Mesothelial cell of epicardium (in vitro differentiated cells): ENCODE measurements at places on chromosomes 1 and 21.

GRCh38 chr1:5570931-5571330, 421.3 kb downstream of the NPHP4 start:
- H3K36me3 ChIP-seq, result no peaks in the 10 kb centered on the region
- no peak overlapping the region for H3K27ac ChIP-seq
- H3K27me3 ChIP-seq, result peaks cover 14% of the 10 kb centered on the region
- no peak for DNase-seq
- no peak overlapping the region for H3K4me3 ChIP-seq

DNA sequence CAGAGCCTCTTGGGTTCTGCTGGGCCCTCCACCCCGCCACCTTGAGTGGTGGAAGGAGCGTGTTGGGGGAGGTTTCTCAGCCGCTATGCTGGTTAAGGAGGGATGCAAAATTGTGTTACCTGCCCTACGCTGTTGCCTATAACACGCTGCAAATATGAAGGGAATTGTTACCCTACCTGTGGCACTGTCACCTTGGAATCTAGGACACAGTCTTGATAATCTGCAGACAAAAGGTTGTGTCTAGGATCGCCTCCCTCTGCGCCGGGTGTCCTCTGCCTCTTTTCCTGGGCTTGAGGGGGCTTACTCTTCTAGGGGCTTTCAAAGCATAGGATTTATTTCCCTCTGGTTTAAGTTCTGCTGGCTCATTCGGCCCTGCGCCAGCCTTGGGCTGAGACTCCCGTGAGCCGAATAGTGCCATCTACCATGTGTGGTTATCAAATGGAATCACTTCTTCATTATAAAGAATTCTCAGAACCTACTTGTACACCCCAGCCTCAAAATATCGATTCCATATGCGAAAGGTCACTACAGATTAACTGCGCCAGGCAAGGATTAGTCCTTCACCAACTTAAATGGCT, 697 bp downstream of the SLC22A15 start:
- no peaks in the 10 kb centered on the region for H3K27me3 ChIP-seq
- no peaks in the 10 kb centered on the region for H3K36me3 ChIP-seq
- H3K4me3 ChIP-seq, result peak overlapping the region; percentile 74
- H3K27ac ChIP-seq, result peak overlapping the region; percentile 63
- DNase-seq, result no peak

- DNase-seq, result no peak
- peaks cover 45% of the 10 kb centered on the region for H3K4me1 ChIP-seq
- peak overlapping the region; percentile 99 for H3K27ac ChIP-seq
- peaks cover 10% of the 10 kb centered on the region for H3K36me3 ChIP-seq
- H3K4me3 ChIP-seq, result peak overlapping the region; percentile 63
- no peaks in the 10 kb centered on the region for H3K27me3 ChIP-seq
Observed at GRCh38 chr1:44808938-44809917, 905 bp downstream of the BTBD19 start.

GRCh38 chr1:169970114-169970513, 76.4 kb upstream of the SCYL3 start:
- H3K4me3 ChIP-seq, result no peak overlapping the region
- DNase-seq, result no peak
- peaks cover 13% of the 10 kb centered on the region for H3K4me1 ChIP-seq
- peaks cover 10% of the 10 kb centered on the region for H3K36me3 ChIP-seq
- no peaks in the 10 kb centered on the region for H3K27me3 ChIP-seq

DNA sequence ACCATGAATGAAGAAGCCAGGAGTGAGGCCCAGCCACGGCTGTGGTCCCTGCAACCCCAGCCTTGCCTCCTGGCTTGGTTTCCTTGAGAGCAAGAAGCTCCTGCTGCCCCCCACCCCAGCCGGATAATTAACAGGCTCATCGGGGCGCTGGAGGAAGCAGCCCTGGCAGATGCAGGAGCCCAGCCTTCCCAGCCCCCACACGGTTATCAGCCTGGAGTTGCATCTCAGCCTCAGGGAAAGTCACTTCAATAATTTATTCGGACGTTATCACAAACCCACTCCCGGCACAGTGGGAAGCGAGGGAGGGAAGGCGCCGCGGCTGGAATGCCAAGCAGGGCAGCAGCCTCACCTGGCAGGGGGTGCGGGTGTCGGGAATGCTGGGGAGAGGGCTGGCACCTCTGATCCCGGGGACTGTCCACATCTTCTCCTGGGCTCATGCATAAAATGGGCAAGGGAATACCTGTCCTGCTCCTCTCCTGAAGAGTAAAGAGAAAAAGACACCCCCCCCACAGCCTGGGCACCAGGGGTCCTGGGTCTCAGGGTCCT, 43.3 kb upstream of the LRP8 start:
- H3K36me3 ChIP-seq, result no peaks in the 10 kb centered on the region
- peaks cover 27% of the 10 kb centered on the region for H3K4me1 ChIP-seq
- no peak overlapping the region for H3K27ac ChIP-seq
- no peak overlapping the region for H3K4me3 ChIP-seq
- peak; percentile 20 for DNase-seq

DNA sequence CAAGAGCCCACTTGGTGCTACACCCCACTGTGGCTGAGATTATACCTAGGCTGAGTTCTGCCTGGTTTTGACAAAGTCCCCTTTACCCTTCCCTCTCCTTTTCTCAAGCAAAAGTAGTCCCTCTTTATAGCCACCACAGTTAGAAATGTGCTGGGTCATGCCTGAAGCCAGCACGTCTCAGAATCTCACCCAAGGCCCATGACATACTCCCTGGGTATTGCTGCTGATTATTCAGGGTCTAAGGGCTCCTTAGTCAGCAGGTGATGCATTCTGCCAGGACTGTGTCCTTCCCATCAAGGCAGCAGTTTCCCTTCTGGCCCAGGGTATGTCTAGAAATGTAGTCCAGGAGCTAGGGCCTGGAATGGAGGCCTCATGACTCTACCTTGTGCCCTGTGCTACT, 67.3 kb upstream of the COX20 start:
- H3K36me3 ChIP-seq, result no peaks in the 10 kb centered on the region
- DNase-seq, result no peak
- H3K27ac ChIP-seq, result no peak overlapping the region
- no peak overlapping the region for H3K4me3 ChIP-seq

GRCh38 chr1:68000191-68000590, 50.2 kb downstream of the DIRAS3 start:
- peaks cover 5% of the 10 kb centered on the region for H3K36me3 ChIP-seq
- no peak overlapping the region for H3K4me3 ChIP-seq
- H3K4me1 ChIP-seq, result no peaks in the 10 kb centered on the region
- no peaks in the 10 kb centered on the region for H3K27me3 ChIP-seq
- no peak for DNase-seq
- no peak overlapping the region for H3K27ac ChIP-seq

- H3K36me3 ChIP-seq, result no peaks in the 10 kb centered on the region
- peaks cover 3% of the 10 kb centered on the region for H3K4me1 ChIP-seq
- peaks cover 19% of the 10 kb centered on the region for H3K27me3 ChIP-seq
- H3K27ac ChIP-seq, result no peak overlapping the region
Observed at GRCh38 chr1:224069138-224069537, 44.8 kb upstream of the FBXO28 start.

- no peak overlapping the region for H3K27ac ChIP-seq
- H3K4me3 ChIP-seq, result no peak overlapping the region
- no peak for DNase-seq
Observed at GRCh38 chr1:224726441-224727182, 110.5 kb downstream of the CNIH3 start.

DNA sequence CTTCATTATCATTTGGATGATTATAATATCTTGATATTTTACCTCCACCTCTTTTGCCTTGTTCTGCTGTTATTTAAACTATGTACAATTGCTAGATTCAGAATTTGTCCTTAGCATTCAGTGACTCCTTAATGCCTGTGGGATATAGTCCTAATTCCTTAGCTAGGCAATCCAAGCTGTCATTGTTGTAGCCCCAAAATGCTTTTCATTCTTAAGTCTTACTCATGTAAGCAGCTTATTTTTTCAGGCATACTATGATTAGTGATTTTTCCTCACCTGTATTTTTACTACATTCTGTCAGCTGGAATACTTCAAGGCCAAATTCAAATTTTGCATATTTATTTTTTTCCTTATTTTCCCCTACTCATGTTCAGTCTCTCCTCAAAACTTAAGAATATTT, 13.4 kb downstream of the PKN2 start:
- H3K27me3 ChIP-seq, result no peaks in the 10 kb centered on the region
- peaks cover 12% of the 10 kb centered on the region for H3K36me3 ChIP-seq
- no peak overlapping the region for H3K27ac ChIP-seq

DNA sequence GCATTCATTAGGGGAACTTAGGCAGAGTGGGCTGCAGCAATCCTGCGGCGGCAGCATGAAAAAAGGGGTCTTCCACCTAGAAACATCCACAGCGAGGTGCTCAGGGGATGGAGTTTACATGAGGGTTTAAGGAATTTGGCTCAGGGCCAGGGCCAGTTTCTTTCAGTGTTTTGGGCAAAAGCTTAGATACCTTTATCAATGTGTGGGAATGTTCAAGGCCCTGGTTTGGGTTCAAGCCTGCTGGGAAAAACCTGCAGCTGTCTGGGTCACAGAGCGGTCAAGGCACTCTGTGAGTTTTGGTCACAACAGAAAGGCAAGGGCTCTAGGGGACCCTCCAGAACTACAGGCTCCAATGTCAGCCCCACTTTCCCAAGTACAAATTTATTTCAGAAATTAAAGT, 230.3 kb downstream of the DISC1 start:
- no peaks in the 10 kb centered on the region for H3K36me3 ChIP-seq
- no peak overlapping the region for H3K4me3 ChIP-seq
- no peak for DNase-seq
- no peaks in the 10 kb centered on the region for H3K27me3 ChIP-seq

DNA sequence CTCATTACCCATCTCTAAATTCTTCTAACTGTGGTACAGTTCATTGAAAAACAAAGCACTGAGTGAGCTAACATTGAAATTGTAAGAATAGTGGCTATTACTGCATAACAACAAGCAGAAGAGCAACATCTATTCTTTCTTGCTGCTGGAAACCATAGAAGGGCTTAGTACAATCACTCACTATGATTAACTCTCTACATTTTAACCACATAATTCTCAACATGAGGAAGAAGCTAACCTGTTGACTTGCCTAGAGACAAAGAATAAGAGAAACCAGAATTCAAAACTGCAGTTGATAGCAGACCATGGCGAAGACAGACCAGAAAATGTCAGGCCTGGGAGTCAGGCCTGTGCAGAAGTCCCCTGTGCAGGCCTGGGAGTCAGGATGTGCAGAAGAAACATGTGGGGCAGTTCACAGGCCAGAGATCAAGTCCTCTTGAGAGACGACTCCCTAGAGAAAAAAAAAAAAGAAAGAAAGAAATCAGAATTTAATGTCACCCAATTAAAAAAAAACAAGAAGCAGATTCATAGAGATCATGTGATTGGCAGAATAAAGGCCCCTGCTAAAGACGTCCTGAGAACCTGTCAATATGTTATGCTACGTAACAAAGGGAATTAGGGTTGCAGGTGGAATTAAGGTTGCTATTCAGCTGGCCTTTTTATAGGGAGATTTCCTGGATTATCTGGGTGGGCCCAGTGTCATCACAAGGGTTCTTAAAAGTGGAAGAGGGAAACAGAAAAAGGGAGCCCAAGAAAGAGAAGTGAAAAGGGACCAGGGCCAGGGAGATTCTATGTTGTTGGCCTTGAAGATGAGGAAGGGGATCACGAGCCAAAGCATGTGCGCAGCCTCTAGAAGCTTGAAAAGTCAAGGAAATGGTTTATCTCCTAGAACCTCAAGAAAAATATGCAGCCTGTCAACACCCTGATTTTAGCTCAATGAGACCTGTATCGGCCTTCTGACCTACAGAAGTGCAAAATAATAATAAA, 94.9 kb downstream of the MRPL39 start:
- H3K4me1 ChIP-seq, result no peaks in the 10 kb centered on the region
- no peak overlapping the region for H3K4me3 ChIP-seq
- H3K27ac ChIP-seq, result no peak overlapping the region
- H3K27me3 ChIP-seq, result no peaks in the 10 kb centered on the region
- H3K36me3 ChIP-seq, result no peaks in the 10 kb centered on the region

- no peaks in the 10 kb centered on the region for H3K36me3 ChIP-seq
- no peaks in the 10 kb centered on the region for H3K4me1 ChIP-seq
- H3K27me3 ChIP-seq, result peaks cover 21% of the 10 kb centered on the region
- no peak overlapping the region for H3K4me3 ChIP-seq
- no peak overlapping the region for H3K27ac ChIP-seq
Observed at GRCh38 chr1:214192825-214193643, 87.9 kb upstream of the SMYD2 start.
